HFFc6 (cell line): ENCODE measurements at places on chromosomes 13 and 19.
A peak's percentile ranks its signal among the peaks of the same experiment; 100 is the strongest.

- H3K4me3 ChIP-seq, result no peak overlapping the region
- no peak overlapping the region for H3K27ac ChIP-seq
- DNase-seq, result no peak
Observed at GRCh38 chr19:53224606-53225005, 30.1 kb downstream of the ZNF677 start.

- H3K27me3 ChIP-seq, result 0 out of 2 replicates have a peak, but pooled peaks cover 2% of the 10 kb centered on the region
- H3K4me1 ChIP-seq, result peaks cover 13% of the 10 kb centered on the region
- H3K27ac ChIP-seq, result no peak overlapping the region
- peaks cover 5% of the 10 kb centered on the region; the same call in 1 of the 2 replicates for H3K36me3 ChIP-seq
Observed at GRCh38 chr19:7522923-7523667, 671 bp downstream of the MCOLN1 start.

GRCh38 chr13:98955336-98955735 is 22.5 kb downstream of the DOCK9 start:
- H3K4me1 ChIP-seq, result no peaks in the 10 kb centered on the region

GRCh38 chr13:37869506-37869755 is 141 bp downstream of the TRPC4 start:
- H3K27ac ChIP-seq, result peak overlapping the region; percentile 86
- peak overlapping the region; percentile 97 for H3K4me3 ChIP-seq
- H3K36me3 ChIP-seq, result no peaks in the 10 kb centered on the region
- H3K27me3 ChIP-seq, result no peaks in the 10 kb centered on the region
- no peak for DNase-seq

DNA sequence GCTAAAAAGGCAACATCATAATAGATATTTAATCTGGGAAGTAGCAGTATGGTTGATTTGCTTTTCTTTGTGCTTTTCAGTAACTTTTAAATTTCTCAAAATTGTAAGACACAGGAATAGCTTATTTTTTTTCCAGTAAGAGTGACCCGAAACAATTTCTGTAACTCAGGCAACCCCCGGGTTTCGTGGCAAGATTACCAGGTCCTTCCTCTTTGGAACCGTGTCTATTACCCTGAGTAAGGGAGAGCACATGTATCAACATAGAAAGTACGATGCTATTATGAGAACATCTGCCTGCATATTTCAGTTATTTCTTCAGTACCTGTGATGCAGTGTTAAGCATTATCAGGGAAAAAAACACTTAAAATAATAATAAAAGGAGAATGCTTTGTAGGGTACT is 64.1 kb downstream of the DOCK9 start:
- H3K4me1 ChIP-seq, result peaks cover 47% of the 10 kb centered on the region
- peak overlapping the region; percentile 31; the same call in 1 of the 2 replicates for H3K27ac ChIP-seq
- DNase-seq, result no peak
- H3K36me3 ChIP-seq, result peaks cover 8% of the 10 kb centered on the region; the same call in 1 of the 2 replicates
- no peak overlapping the region for H3K4me3 ChIP-seq

GRCh38 chr13:76745261-76746200 is 140.7 kb downstream of the KCTD12 start:
- no peak overlapping the region for H3K4me3 ChIP-seq
- no peak for DNase-seq
- H3K27ac ChIP-seq, result no peak overlapping the region

- peaks cover 6% of the 10 kb centered on the region for H3K4me1 ChIP-seq
- H3K27me3 ChIP-seq, result peaks cover 20% of the 10 kb centered on the region
- DNase-seq, result no peak
- no peak overlapping the region for H3K27ac ChIP-seq
Observed at GRCh38 chr13:98632961-98633360, 56.1 kb upstream of the STK24 start.

- H3K4me1 ChIP-seq, result peaks cover 6% of the 10 kb centered on the region; the same call in 1 of the 2 replicates
- H3K36me3 ChIP-seq, result no peaks in the 10 kb centered on the region
- peaks cover 7% of the 10 kb centered on the region for H3K27me3 ChIP-seq
Observed at GRCh38 chr19:7292352-7292949, 1.8 kb downstream of the INSR start.

DNA sequence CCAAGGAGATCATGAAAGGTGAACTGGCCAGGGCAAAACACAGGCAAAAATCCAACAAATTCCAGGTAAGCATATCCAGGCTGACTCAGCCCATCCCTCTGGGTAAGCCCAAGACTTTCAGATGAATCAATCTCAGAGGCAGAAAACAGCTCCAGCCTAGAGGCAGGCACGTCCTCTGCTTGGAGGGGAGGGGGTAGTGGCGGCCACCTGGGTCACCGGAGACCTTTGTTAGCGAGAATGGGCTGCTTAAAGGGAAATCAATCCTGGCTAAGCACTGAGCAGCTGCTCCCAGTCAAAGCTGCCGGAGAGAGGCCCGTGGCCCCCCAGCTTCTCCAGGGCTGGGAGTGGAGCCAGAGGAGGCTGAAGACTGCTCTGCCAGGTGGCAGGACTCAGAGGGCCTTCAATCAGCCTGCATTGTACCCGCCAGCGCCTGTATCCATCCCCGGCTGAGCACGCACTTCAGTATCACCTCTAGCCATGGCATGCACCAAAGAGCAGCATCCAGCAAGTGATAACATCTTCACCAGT is 48.2 kb downstream of the PIN1 start:
- H3K27ac ChIP-seq, result no peak overlapping the region
- H3K4me3 ChIP-seq, result no peak overlapping the region
- peaks cover 4% of the 10 kb centered on the region for H3K4me1 ChIP-seq

GRCh38 chr19:2532252-2533071 is 56.5 kb downstream of the GADD45B start:
- peaks cover 53% of the 10 kb centered on the region for H3K4me1 ChIP-seq
- H3K4me3 ChIP-seq, result peak overlapping the region; percentile 8; the same call in 1 of the 2 replicates
- DNase-seq, result peak; percentile 96
- H3K27ac ChIP-seq, result peak overlapping the region; percentile 68
- no peaks in the 10 kb centered on the region; the same call in 1 of the 2 replicates for H3K36me3 ChIP-seq

GRCh38 chr13:67069117-67069767 is 160.9 kb downstream of the PCDH9 start:
- H3K27me3 ChIP-seq, result no peaks in the 10 kb centered on the region
- no peak overlapping the region for H3K4me3 ChIP-seq
- DNase-seq, result no peak
- H3K36me3 ChIP-seq, result no peaks in the 10 kb centered on the region
- H3K27ac ChIP-seq, result no peak overlapping the region

DNA sequence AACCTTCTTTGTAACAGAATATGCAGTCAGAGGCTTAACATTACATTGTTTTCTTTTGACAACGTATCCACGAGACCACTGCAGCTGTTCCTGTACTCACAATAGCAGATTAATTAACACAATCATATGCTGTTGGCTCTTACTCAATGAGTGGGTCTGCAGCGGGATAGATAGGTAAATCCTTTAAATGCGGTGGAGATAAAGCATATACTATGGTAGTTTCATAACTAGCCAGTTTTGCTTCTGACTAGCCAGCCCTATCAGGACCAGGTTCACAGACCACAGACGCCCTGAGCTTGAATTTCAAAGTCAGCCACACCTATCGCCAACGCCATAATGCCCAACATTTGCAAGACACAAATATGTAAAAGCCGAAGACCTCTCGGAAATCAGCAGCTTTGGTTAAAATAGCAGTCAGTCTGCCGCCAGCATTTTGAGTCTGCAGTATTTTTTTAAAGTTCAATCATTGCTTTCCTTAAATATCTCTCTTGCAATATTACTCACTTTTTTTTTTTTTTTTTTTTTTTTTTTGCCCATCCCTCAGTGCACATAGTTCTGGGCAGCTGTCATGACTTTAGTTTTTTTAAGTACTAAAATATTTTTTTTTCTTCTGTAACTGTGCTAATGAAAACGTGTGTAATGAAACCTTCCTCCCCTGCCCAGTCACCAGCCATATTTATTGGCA is 120.5 kb downstream of the ZNF536 start:
- no peak for DNase-seq
- H3K27me3 ChIP-seq, result no peaks in the 10 kb centered on the region; the same call in 1 of the 2 replicates
- no peak overlapping the region for H3K4me3 ChIP-seq
- no peak overlapping the region for H3K27ac ChIP-seq

DNA sequence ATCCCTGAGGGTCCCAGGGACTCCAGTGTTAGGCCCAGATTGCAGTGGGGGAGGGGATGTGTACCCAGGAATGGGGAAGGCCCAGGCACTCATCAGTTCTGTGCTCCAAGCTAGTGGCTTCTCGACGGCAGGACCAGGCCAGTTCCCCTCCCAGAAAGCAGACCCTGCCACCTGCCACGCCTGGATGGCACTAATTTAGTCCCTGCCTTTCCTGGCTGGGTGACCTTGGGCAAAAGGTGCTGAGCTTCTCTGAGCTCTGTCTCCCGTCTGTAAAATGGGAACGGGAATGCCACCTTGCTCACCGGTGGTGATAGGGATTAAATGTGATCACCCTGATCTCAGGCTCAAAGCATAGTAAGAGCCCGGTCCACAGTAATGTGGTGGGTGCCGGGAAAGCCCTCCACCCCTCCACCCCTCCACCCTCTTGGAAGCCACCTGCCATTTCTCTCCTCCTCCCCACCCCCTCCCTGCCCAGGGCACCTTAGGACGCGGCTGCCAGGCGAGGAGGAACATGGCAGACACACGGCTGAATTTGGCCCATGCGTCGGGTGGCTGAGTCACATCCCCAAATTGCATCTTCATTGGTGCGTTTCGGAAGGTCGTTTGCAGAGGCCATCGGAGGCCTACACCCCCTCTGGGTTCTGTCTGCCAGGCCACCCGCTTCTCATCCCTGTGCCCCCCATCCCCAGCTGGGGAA is 2.3 kb downstream of the KCNN1 start:
- no peak overlapping the region for H3K4me3 ChIP-seq
- no peak overlapping the region for H3K27ac ChIP-seq
- no peaks in the 10 kb centered on the region for H3K4me1 ChIP-seq
- peaks cover 34% of the 10 kb centered on the region for H3K27me3 ChIP-seq

DNA sequence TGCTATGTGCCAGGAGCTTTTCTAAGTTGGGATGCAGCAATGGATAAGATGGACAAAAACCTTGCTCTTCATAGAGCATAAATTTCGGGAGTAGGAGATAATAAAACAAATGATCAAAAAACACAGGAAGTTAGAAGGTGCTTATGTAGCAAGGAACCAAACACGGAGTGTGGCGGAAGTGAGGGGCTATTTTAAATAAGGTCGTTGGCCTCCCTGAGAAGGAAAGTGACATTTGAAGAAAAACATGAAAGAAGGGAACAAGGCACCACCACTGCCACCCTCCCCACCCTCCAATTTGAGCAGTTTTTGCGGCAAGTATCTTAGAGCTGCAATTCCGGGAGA is 3.2 kb upstream of the GSX1 start:
- DNase-seq, result no peak
- H3K27me3 ChIP-seq, result peaks cover 49% of the 10 kb centered on the region
- peaks cover 18% of the 10 kb centered on the region for H3K4me1 ChIP-seq
- H3K27ac ChIP-seq, result no peak overlapping the region
- H3K36me3 ChIP-seq, result peaks cover 13% of the 10 kb centered on the region

DNA sequence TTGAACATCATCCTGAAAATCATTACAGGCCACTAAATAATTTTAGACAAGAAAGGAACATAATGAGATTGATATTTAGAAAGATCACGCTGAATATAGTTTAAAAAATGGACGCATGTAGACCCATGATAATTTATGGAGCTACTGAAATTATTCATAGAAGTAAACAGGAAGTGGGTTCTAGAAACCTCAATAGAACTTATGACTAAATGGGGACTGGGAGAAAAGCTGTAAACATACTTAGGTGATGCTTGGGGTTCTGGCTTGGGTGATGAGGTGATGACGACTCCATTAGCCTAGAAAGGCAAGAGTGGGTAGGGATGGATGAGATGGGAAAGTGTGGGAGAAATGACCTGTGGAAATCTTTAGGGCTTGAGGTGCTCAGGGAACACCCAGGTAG is 484.0 kb downstream of the MYO16 start:
- no peaks in the 10 kb centered on the region for H3K4me1 ChIP-seq
- H3K27me3 ChIP-seq, result peaks cover 4% of the 10 kb centered on the region; the same call in 1 of the 2 replicates
- no peak overlapping the region for H3K4me3 ChIP-seq
- no peaks in the 10 kb centered on the region for H3K36me3 ChIP-seq
- no peak for DNase-seq

GRCh38 chr13:113901231-113901630 is 37.4 kb upstream of the GAS6 start:
- peaks cover 12% of the 10 kb centered on the region; the same call in 1 of the 2 replicates for H3K36me3 ChIP-seq
- H3K4me3 ChIP-seq, result no peak overlapping the region
- H3K27ac ChIP-seq, result no peak overlapping the region; the same call in 1 of the 2 replicates
- H3K4me1 ChIP-seq, result peaks cover 59% of the 10 kb centered on the region
- no peak for DNase-seq

GRCh38 chr19:23241419-23241818 is 8.8 kb downstream of the ZNF724 start:
- no peaks in the 10 kb centered on the region for H3K27me3 ChIP-seq
- H3K4me1 ChIP-seq, result no peaks in the 10 kb centered on the region
- no peak for DNase-seq
- no peak overlapping the region for H3K4me3 ChIP-seq
- H3K27ac ChIP-seq, result no peak overlapping the region

DNA sequence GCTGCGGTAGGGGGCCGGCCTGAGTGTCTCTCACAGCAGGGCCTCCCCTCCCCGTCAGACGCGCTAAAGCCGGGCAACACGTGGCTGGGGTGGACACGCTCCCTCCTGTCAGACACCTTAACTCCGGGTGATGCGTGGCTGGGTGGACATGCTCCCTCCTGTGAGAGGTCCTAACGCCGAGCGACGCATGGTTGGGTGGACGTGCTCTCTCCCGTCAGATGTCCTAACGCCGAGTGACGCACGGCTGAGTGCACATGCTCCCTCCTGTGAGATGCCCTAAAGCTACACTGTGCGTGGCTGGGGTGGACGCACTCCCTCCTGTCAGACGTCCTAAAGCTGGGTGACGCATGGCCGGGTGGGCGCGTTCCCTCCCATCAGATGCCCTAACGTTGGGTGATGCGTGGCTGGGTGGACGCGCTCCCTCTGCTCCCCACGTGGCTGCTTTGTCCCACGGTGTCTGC is 126.1 kb upstream of the MCF2L start:
- H3K4me1 ChIP-seq, result no peaks in the 10 kb centered on the region
- no peaks in the 10 kb centered on the region; the same call in 1 of the 2 replicates for H3K27me3 ChIP-seq
- peaks cover 36% of the 10 kb centered on the region for H3K36me3 ChIP-seq

- H3K36me3 ChIP-seq, result no peaks in the 10 kb centered on the region
- peaks cover 4% of the 10 kb centered on the region for H3K4me1 ChIP-seq
- no peak overlapping the region for H3K4me3 ChIP-seq
- DNase-seq, result no peak
Observed at GRCh38 chr13:50203256-50203941, 188.2 kb downstream of the KCNRG start.

DNA sequence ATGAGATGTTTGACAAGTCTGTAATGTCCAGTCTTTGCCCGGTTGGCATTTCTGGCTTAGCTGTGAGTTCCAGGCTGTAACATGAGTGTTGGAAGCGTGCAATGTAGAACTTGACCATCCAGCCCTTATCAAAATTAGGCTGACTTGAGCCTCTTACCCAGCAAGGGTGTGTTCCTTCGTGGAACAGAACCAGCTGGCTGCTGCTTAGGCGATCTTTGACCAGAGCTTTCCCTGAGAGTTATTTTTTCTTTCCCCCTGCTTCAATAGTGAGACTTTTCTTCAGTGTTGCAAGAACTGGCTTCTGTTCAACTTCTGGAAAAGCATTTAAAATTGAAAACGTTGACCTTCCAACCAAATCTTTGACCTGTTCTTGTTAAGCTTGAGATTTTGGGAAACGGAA is 6.5 kb downstream of the TNFSF13B start:
- H3K4me3 ChIP-seq, result no peak overlapping the region
- H3K4me1 ChIP-seq, result peaks cover 8% of the 10 kb centered on the region
- no peak overlapping the region for H3K27ac ChIP-seq
- DNase-seq, result no peak
- H3K36me3 ChIP-seq, result no peaks in the 10 kb centered on the region
- no peaks in the 10 kb centered on the region for H3K27me3 ChIP-seq

- no peaks in the 10 kb centered on the region for H3K4me1 ChIP-seq
- no peaks in the 10 kb centered on the region for H3K36me3 ChIP-seq
- no peaks in the 10 kb centered on the region for H3K27me3 ChIP-seq
- no peak for DNase-seq
Observed at GRCh38 chr13:71493189-71493588, 373.8 kb downstream of the DACH1 start.

- peaks cover 15% of the 10 kb centered on the region; the same call in 1 of the 2 replicates for H3K36me3 ChIP-seq
- H3K4me3 ChIP-seq, result no peak overlapping the region
- peaks cover 7% of the 10 kb centered on the region for H3K27me3 ChIP-seq
- DNase-seq, result no peak
- H3K27ac ChIP-seq, result no peak overlapping the region
Observed at GRCh38 chr19:2226840-2227360, 9.2 kb downstream of the PLEKHJ1 start.
